ENCODE measurements at places on chromosomes 11 and 22.

DNA sequence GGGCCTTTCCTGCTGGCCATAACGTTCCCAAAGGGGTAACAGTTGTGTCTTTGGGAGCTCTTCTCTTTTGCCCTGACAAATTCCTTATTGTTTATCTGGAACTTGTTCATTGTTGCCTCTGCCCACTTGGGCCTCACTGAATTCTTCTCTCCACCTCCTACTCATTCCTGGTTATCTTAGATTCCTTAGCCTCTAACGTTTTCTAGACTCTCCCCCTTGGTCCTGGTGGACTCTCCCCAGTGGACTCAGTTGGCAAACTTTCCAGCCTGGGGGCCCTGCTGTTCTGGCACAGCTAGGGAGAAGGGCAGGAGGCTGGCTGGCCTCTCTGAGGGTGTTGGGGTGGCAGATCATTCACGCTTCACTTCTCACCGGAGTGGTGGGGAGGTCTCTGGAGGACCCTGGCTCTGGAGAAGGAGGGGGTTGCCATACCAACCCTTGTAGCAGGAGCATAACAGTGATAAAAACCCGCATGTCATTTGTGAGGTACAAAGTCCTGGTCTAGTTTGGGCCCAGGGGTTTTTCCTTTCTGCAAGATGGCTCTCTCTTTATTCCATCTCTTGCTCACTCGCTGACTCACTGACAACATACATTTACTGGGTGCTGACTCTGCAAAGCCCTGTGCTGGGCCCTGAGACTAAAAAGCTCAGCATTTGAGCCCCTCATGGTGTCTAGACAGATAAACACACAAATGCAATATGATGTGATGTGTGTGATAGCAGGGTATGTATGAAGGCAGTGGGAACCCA lies 39.7 kb downstream of the YWHAH start:
- no peak for DNase-seq

DNA sequence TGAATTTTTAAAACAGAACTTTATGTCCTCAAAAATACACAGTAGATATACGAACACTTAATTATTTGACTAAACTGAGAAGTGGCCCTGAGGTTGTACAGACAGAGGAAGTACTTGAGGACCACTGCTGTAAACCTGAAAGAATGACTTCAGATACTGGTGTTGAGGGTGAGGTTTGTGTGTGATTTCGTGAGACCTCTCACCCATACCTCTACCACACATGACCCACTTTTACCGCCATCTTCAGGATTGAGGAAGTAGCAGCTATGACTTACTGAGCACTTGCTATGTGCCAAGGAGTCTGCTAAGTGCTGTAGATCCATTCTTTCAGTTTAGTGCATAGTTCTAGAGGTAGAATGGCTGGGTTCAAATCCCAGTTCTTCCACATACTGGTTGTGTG lies 21.9 kb downstream of the MMP13 start:
- DNase-seq = no peak

DNA sequence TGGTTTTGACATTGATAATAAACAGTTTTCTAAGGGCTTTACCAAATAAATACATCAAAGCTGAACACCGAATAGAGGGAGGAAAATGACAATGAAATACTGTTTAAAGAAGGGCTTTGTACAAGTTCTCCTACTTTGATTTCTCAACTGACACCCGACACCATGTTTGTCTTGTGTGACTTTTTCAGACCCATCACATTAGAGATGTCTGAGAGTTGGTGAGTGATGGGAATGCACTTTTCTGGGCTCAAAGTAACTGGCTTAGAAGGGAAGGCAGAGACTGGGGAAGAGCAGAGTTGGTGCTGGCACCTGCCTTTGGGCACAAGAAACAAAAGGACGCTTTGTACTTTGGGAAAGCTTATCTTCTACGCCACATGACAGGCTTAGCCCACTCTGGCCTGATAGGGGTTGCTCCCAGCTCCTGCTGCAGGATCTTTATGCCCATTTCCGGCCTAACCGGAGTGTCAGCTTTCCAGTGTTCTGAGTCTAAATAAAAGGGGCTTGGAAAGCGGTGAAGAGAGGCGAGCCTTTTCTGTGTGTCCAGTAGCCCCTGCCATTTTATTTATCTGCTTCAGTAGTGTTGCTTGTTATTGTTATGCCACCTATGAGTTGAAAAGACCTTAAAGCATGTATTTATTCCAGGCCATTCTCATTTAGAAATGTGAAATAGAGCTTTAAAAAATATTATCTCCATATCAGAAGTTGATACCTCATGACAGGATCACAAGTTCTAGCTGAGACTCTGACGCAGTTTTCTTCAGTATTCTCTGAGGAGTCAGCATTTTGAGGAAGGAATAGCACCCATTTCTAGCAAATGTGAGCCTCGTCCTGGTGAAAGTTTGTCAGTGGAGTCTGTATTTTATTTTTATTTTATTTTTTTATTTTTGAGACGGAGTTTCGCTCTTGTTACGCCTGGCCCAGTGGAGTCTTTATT lies 24.2 kb downstream of the KREMEN1 start:
- no peak for DNase-seq

- DNase-seq = no peak
Measured at GRCh38 chr11:114243461-114244372, 52.5 kb upstream of the NNMT start.

DNA sequence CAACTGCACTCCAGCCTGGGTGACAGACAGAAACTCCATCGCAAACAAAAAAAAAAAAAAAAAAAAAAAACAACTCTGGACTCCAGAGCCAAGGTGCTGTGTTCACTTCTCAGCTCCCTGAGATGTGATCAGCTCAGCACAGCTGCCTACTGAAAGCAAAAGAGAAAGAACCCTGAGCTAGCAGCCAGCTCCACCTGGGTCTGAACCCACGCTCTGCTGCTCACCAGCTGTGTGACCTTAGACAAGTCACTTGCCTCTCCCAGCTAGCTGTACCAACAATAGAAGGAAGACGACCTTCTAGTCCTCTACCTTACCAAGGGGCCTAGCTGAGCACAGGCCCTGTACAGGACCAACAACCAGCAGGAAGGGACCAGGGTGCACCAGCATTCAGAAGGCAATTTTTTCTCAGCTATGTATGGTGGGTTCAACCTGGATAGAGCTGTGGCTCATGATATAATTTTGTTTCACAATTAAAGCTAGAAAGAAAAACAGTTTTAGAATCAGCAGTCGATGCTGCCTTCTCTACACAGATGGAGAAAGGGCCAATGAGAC lies 3.8 kb downstream of the DGCR2 start:
- DNase-seq = no peak

DNA sequence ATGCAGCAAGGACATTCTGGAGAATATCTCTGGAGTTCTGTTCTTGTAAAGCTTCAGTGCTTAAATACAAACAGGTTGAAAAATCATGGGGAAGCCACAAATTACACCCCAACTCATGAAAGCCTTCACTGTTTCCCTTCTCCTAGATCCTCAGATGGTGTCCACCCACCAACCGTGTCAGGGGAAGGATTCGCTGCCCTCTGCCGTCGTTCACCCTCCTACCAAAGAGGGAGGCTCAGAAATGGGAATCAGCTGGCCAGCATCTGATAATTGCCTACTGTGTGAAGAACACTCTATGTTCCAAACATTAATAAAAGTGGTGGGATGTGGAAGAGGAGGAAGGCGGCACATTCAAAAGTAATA lies 7.4 kb upstream of the HEPACAM start:
- no peak for DNase-seq

All from HEK293T (cell line).